ENCODE measurements at places on chromosomes 12 and 14. TPM values are rescaled to one million over a fixed set of nuclear protein-coding genes. Genes with fewer than 3 reads are reported as not detected.

VSIG10 gene
- 11.1 TPM for total RNA-seq

DNA sequence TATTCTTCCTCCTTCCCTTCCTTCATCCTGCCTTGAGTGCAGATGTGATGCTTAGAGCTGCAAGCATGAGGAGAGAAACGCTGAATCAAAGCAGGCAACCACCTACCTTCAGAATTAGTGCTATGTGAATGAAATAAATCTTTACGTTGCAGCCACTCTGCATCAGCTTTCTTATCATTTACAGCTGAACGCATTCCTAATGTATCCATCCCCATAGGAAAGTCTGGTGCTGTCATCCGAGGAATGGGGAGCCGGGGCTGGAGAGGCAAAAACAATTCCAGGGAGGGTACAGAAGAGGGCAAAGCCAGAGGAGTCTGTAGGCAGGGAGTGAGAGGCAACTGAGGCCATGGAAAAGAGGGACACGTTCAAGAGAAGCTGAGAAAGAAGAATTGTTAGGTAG lies 90.0 kb downstream of the GCH1 start:
- no peak for DNase-seq

DNA sequence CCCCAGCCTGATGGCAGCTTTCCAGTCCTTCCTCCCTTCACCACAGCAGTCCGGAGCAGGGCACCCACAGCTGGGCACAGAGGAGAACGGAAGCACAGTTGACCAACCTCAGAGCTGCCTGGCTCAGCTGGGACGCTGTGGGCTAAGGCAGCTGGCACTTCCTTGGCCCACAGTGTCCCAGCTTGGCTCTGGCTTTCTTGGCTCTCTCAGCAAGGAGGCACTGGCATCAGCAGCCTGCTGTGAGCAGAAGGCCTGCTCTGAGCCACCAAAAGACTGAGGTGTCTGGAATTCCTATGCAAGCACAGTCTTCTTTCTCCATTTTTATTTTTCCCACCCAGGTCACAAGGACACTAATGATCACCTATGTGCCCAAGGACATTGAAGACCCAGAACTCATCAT lies 32.6 kb downstream of the NGB start:
- DNase-seq = no peak

DNA sequence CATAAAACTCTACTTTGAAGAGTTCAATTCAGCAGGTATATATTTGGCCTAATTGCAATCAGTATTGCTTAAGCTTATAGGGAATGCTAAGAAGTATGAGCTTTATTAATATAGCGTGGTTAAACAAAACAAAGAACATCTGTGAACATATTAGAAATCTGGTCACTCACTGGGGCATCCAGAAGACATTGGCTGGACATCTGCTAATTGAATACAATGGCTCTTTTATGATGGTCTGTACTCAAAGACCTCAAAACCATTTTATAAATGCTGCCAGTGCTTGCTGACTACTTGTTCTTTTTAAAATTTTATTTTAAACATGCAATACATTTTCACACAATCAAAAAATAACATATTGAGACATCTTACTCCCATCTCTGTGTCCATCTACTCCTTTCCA lies 173.0 kb downstream of the STXBP6 start:
- no peak for DNase-seq

Data from fibroblast of the aortic adventitia (primary cell).